ENCODE measurements at places on chromosomes 5 and 9.

- no peak for DNase-seq
Measured at GRCh38 chr5:94028001-94028400, 286.6 kb upstream of the POU5F2 start.

DNA sequence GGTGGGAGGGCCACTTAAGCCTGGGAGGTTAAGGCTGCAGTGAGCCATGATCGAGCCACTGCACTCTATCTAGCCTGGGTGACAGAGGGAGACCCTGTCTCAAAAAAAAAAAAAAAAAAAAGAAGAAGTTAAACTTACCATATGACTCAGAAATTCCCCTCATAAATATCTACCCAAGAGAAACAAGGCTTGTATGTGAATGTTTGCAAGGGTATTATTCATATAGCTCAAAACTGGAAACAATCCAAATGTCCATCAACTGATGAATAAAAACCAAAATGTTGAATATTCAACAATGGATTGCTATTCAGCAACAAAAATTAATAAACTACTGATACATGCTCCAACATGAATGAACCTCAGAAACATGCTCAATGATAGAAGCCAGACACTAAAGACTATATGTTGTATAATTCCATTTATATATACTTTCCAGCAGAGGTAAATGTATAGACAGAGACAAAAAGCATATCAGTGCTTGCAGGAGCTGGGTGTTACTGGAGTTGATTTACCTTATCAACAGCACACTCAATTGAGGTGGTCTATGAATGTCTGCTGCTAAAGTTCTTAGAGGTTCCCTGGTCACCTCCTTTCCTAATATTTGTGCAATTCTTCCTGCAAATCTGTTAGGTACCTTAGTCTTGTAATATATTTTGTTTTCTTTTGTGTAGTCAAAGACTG, 5.3 kb upstream of the SREK1 start:
- no peak for DNase-seq

GRCh38 chr9:6681957-6682501, 36.5 kb upstream of the GLDC start:
- DNase-seq, result no peak

- DNase-seq, result no peak
Measured at GRCh38 chr9:112869041-112869529, 21.6 kb downstream of the SLC46A2 start.

DNA sequence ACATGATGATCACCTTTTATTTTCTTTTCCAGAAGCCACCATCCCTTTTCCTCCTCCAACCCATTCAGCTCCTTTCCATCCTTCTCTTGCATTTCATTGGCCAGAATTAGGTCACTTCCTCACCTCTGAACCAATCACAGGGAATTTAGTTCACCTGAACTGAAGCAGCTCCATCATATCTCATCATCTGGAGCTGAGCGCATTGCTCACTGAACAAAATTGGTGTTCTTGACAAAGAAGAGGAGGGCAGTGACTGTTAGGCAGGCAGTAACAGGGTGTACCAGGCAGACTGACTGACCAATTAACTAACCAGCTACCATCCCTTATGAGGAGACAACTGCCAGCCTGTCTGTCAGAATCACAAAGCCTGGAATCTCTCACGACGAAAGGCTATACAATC, 1.8 kb upstream of the ZNF354A start:
- no peak for DNase-seq

GRCh38 chr5:90747175-90747574, 188.6 kb downstream of the ADGRV1 start:
- DNase-seq, result no peak

DNA sequence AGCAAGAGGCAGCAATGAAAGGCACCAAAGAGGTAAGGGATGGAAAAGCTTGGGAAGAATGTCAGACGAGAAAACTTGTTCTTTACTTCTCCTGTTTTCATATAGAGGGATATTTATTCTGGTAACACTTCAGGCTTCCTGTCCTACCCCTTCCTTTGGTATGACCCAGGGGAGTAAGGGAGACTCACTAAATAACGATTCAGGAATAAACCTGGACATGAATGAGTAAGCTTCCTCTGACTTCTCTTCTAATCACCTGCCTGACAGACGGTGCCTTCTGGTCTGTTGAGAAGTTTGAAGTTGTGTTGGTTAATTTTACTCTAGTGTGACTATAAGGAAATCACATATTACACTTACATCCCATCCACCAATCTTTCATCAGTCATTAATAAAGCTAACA, 461.2 kb downstream of the CDH12 start:
- no peak for DNase-seq

DNA sequence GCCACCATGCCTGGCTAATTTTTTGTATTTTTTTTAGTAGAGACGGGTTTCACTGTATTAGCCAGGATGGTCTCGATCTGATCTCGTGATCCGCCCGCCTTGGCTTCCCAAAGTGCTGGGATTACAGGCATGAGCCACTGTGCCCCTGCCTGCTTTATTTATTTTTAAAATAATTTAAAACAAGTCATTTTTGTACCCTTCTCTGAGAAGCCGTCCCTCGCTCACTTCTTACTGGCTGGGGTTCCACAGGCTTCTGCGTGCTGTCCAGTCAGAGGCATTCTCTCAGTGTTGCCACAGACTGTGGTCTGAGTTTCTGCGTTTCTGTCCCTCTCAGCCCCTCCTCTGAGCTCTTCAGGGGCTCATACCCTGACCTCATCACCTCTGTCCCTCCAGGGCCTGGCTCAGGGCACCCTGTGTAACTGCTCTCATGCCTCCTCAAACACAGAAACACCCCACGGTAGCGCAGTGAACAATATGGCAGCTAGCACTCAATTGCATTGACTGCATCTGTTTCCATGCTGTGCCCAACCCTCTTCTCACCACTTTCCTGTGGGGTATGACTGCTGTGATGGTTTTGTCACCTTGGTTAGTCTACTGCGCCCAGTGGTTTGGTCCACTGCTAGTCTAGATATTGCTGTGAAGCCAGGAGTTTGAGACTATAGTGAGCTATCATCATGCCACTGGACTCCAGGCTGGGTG, 44.3 kb upstream of the SH3PXD2B start:
- no peak for DNase-seq

- no peak for DNase-seq
Measured at GRCh38 chr9:123302348-123303214, 34.2 kb upstream of the STRBP start.

DNA sequence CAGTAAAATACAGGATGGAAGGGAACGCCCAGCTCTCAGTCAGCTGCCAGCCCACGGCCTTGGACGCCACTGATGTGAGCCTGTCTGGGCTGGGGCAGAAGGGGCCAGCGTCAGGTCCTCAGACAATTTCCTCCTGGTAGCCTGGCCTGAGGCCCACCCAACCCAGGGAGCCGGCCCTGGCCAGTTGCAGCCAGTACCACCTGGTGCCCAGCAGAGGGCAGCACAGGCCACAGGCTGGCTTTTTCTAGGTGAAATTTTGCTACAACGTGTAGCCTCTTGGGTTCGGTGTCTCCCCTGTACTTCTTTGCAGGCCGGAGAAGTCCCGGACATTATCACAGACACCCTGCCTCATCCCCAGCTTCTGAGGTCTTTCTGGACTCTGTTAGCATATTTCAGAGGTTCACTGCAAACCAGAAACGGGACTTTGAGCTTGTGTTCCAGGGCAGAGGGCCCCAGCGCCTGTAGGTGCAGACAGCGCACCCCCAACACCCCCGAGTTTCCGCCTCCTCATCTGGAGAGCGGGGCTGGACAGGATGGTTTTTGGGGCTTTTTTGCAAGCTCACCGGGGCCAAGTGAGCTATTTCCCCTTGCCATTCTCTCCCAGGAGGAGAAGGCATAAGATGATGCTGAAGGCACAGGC, 45.9 kb upstream of the KCNMB1 start:
- peak; percentile 42 for DNase-seq

GRCh38 chr5:178487911-178488600, 102.1 kb downstream of the COL23A1 start:
- DNase-seq, result no peak

DNA sequence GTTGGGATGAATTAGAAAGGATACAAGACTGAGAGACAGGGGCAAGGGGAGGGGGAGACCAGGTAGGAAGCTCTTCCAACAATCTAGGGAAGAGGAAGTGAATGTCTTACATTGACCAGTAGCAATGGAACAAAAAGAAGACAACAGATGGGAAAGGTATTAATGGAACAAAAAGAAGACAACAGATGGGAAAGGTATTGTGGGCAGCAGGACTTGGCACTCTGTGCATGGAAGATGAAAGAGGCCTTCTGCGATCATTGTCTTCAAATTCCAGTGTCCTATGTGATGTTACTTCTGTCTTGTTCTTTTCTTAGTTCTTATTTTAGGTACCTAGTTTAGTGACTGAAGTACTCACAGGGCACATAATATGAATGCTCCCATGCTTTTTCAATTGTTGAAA, 161.8 kb downstream of the PALM2AKAP2 start:
- no peak for DNase-seq

DNA sequence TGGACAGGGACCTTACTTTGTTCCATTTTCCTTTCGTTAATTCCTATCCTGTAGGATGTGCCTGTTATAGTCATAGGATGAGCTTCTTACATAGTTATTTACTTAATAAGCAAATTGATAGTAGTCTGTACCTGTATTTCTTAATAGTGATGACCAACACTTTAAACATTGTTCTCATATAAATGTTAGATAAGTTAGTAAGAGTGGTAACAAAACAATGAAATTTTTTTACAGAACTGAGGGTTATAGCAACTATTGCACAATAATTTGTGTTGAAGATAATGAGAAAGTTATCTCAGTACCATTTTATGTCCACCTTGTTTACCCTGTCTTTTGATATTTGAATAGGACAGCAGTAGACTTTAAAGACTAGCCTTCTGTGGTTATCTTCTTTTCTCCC, 162.9 kb upstream of the ELL2 start:
- DNase-seq, result no peak

DNA sequence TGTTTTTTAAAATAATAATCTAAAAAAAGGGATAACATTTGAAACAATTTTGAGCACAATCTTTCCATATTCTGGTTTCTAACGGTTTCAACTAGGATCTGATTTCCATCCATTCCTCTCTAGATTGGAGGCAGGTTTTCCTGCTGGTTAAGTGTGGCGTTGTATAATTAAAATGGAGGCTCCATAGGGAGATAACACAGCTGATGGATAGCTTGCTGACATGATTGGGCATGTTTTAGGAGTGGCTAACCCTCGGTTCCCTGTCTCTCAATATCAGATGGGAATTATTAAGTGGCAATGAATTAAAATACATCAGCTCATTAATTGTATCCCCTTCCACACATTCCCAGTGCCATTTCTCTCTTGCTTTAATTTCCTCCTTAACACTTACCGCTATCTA, 209.0 kb downstream of the ALDH1A1 start:
- DNase-seq, result no peak

GRCh38 chr5:76608833-76609232, 14.4 kb downstream of the F2RL2 start:
- DNase-seq, result no peak

GRCh38 chr9:3977614-3978112, 322.2 kb downstream of the GLIS3 start:
- no peak for DNase-seq

GRCh38 chr5:56190497-56190896, 42.6 kb downstream of the ANKRD55 start:
- peak; percentile 3 for DNase-seq

DNA sequence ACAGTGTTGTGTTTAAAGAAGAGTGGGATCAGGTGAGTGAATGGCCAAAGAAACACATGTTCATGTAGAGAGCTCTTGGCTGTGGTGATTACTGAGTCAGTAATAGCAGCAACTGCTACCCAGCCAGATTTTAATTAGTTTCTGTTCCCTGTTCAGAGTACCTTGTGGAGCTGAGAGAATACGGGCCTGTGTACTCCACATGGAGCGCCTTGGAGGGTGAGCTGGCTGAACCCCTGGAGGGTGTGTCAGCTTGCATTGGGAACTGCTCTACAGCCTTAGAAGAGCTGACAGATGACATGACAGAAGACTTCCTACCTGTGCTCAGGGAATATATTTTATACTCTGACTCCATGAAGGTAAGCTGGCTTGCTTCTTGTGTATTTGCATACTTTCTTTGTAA, 52.3 kb downstream of the SLC46A2 start:
- DNase-seq, result no peak

GRCh38 chr5:159915904-159916840, at the start of gene ADRA1B:
Gene ADRA1B (plus strand): TSS chr5:159916482. CDS start chr5:159916906, 424 bp downstream.
- DNase-seq, result no peak

DNA sequence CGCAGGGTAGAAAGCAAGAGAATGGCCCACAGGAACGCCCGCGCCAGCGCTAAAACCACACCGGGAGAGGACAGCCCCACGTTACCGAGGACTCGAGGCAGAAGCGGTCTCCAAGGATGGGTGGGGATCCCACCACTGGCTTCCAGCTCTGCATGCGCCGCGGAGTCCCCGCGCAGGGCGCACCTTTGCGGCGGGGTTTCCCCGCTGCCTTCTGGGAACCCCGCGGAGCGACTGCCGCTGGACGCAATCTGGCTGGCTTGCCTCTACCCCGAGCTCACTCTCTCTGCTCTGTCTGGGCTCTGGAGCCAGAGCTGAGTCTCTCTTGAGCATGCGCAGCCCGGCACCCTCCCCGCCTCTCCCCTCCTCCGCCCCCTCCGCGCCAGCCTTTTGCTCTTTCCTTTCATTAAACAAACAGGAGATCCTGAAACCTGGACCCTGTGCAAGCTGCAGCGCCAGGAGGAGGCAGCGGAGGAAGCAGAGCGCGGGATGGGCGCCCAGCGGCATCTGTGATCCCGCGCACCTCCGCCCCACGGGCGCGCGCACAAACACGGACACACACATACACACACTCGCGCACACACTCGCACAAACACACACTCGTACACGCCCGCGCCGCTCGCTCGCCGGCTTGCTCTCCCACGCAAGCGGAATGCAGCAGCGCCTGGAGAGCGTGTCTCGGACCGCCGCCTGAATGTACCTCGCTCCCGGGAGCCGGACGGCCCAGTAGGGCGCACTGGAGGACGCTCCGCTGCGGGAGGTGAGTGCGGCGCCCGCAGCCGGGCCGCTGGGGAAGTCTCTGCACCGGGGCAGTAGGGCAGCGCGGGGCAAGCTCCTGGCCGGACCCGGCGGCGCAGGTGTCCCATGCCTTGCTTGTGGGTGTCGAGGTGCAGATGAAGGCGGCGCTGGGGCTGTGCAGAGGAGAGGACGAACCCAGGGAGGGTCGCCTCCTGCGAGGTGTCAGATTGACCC, at the start of gene PLPPR1:
TSS of gene PLPPR1 (plus strand) at position 382 of the 969 bp plus-strand sequence.
- DNase-seq, result no peak

DNA sequence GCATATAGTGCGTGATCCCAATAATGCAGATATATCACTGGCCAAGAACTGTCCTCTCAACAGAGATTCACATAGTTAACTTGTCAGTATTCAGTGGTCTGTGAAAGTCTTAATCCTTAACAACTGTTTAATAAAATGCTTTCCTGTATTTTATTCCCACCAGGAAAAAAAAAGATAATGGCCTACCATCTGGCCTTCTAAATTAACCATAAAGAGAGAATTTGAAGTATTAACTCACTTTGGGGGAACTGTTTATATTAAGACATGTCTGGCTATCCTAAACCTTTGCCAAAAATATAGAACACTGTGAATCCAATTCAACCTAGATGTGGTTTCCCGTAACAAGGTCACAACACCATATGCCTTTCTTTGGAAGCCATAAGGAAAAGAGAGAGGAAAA, 818 bp upstream of the FREM1 start:
- DNase-seq, result no peak

- no peak for DNase-seq
Measured at GRCh38 chr9:20297646-20298084, 324.6 kb downstream of the MLLT3 start.

- no peak for DNase-seq
Measured at GRCh38 chr9:20659474-20659967, 24.5 kb upstream of the FOCAD start.
